ENCODE measurements at places on chromosomes 7 and 10.

- no peak for DNase-seq
Measured at GRCh38 chr10:99119258-99119748, 116.3 kb downstream of the HPSE2 start.

DNA sequence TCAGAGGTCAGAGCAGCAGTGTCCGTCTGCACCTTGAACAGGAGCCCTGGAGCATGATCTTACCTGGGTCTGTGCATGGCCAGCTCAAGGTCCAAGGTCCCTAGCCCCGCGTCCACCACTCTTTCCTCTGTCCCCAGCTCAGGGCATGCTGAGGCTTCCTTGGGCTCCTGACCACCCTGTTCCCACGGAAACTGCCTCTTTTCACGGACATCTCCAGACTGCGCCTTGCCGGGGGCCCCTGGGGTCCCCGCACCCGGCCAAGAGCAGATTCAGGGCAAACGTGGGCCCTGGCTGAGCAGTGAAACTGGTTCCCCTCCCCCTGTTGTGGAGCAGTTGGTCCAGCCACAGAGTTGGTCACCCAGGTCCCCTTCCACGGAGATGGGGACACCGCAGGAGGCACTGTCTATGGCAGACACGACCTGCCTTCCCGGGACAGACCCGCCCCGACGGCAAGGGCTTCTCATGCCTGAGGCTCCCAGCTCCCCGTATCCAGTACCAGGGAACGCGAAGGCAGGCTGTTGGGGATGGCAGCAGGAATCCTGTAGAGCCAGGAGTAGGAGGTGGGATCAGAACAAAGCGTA lies 217.4 kb upstream of the PPP2R2D start:
- DNase-seq, result no peak

DNA sequence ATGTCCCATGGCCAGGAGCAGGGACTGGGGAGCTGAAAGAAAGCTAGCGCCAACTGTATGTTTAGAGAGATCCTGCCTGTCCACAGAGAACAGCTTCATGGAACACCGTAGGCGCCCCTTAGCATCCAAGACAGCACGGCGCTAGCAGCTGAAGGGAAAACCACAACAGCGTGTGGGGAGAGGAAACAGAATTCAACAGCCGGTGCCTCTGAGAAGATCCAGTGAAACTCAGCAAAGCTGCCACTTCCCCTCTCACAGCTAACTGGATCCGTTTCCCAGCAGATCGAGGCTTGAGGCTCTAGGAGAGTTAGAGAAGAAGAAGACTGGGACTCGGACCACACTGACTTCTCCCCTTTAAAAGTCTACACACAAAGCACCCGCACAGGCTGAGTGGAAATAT lies 145.0 kb downstream of the MAD1L1 start:
- no peak for DNase-seq

DNA sequence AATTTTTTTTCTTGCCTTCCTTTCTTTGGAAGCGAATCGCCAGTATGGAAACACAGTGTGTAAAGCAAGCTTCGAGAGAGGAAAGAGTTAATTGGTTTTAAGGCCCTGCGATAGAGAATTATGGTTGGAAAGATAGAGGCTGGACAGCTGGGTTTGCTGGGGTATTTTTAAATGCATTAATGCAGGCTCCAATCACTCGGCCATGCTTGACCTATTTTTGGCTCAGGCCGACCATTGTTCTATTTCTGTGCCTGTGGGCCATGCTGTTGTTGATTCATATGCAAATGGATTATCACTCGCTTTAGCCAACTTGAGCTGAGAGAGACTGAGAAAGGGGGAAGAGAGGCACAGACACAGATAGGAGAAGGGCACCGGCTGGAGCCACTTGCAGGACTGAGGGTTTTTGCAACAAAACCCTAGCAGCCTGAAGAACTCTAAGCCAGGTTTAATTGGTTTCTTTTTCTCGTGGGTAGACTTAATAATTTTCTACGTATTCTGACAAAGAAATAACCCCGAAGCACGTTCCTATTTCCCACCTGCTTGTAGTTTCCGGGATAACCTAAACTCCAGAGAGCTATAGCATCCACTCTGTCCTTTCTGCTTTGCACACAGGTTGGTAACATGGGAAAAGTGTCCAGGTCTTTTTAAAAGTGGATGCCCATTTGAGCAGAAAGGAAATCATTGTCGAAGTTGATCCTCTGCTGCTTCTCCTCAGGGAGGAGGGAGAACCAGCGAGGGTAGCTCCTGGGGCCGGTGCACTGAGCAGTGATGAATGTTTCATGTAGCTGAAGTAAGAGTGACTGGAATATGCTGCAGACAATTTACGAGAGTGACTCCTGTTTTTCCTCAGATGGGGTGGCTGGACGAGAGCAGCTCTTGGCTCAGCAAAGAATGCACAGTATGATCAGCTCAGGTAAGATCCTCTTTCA lies at the start of gene HDAC9:
TSS of gene HDAC9 (plus strand) at position 338 of the 929 bp plus-strand sequence. CDS start at position 892, 554 bp downstream.
- no peak for DNase-seq

GRCh38 chr10:22339761-22340328 lies 5.5 kb upstream of the SPAG6 start:
- DNase-seq, result no peak

DNA sequence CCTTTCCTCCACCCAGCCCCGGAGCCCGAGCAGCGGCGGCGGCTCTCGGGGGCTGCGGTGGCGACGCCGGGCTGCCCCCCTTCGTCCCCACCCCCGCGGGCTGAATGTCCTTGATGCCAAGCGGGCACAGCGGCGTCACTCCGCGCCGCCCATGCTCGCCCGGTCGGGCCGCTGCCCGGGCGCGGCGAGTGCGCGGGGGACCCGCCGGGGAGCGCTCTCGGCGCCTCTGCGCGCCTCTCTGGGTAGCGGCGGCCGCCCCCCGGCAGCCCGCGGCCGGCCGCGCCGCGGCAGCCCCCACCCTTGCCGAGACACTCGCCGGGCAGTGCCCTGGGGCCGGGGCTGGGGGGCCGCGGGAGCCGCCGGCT lies 433 bp upstream of the PLXNA4 start:
- peak; percentile 74 for DNase-seq

Measured in D341Med (cell line).